A549 treated with RU486 at 1 μM for 4 hours (cell line): ENCODE measurements at places on chromosomes 11 and 22. TPM values are rescaled to one million over a fixed set of nuclear protein-coding genes. Genes with fewer than 3 reads are reported as not detected.

The SLC17A6 gene
- not detected in 5 replicates for total RNA-seq

The KRTAP5-7 gene
- total RNA-seq, result not detected in 5 replicates

The OR4D5 gene
- not detected in 5 replicates for total RNA-seq

The EPS8L2 gene
- 72.5 to 125 TPM (median 110 TPM) in 5 replicates for total RNA-seq

The TUBGCP6 gene
- total RNA-seq, result 5.7 to 11.4 TPM (median 9.5 TPM) in 5 replicates

The PHLDB1 gene
- total RNA-seq, result 9.3 to 10.8 TPM (median 10.0 TPM) in 5 replicates

The ARCN1 gene
- 82.9 to 104 TPM (median 90.8 TPM) in 5 replicates for total RNA-seq

The GNG3 gene
- not detected in 5 replicates for total RNA-seq

The INS gene
- total RNA-seq, result not detected in 5 replicates

The BTBD10 gene
- 35.5 to 57.7 TPM (median 45.1 TPM) in 5 replicates for total RNA-seq

The DBX1 gene
- total RNA-seq, result not detected in 5 replicates

The SAA4 gene
- not detected in 5 replicates for total RNA-seq
